Amniotic stem cell (primary cell): ENCODE measurements at places on chromosomes 13 and 19.

DNA sequence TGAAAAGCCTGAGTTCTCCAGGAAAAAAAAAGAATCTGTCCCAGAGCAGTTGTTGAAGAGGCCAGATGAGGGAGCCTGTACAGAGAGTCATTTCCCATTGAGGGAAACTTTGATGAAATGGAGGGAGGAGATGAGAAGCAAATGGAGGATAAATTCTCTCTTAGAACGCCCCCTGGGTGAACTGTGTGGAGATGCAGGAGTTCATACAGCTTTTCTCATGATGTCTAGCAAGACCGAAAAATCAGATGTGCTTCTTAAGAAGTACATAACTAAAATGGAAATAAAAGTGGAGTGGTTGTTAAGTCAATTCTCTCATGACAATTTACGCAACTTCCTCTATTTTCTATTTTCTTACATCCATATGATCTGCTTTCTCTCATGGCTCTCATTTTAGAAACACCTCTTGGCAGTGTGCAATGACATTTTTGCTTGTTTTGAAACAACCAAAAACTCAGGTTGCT is 1263.1 kb downstream of the PCDH9 start:
- no peak for DNase-seq

DNA sequence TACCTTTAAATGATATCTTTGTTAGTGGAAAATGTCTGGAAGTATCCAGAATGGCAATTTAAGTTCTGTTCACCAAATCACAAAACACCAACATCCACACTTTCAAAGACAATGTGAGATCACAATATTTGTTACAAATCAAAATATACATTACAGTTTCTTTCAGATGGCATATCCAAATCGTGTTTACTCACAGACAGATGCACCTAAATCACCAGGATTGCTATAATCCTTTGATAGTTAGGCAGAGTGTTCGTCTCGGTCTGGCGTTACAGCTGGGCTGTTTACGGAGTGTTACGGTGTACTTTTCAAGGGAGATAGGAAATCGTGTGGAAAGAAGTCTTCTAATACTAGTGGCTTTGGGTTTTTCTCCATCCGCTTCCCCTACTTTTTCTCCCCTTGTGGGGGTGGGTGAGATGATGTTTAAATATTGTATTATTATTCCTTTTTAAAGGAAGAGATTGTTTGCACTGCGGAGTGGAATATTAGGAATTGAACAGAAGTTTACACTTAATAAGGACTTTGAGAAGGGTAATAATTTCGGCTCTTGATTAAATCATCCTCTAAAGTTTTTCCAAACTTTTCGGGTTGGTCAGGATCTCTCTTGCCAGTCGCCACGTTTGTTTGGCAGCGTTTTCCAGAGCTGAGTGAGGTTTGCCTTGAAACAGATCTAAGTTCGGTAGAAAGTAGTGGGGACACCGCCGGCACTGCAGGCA is 1.8 kb downstream of the MAB21L1 start:
- DNase-seq, result no peak

- no peak for DNase-seq
These were observed 62.1 kb downstream of the ZNF737 start for GRCh38 chr19:20503476-20503875.

- no peak for DNase-seq
These were observed 206.7 kb downstream of the LACC1 start for GRCh38 chr13:44086389-44086788.

DNA sequence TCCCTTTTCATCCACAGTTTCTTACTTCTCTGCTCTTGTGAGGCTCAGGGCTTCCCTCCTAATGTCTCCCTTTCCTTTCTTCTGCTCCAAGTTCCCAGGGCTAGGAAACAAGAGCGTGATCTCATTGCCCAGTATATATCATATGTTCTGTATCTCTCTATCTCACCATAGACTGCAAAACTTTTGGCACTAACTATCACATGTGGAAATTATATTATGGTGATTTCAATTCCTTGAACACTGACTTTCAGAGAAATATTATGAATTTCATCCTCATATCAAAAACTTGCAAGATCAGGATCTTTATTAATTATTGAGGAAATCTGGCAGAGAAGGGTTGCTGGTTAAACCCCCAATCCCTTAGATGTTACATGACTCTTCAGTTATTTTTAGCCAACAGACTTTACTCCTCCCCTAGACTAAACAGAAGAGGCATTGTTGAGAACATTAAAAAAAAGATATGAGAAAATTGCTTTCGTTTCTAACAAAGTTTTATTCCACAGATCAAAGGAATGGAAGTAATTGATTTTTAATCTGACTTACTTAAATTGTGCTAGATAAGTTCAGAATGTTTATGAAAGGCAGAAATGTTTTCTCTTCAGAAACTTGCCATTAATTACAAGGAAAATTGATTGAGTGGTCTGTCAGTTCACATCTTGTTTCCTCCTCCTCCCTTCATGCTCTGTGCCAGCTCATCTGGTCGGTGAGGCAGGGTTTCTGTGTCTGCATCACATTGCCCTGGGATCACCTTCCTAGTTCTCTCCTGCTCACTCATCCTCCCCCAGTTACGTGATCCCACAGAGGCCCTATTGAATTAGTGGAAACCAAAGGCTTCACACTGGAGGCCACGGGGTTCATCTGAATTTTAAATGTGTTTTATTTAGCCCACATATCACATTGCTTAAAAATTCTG is 378.5 kb downstream of the LMO7 start:
- DNase-seq, result no peak

DNA sequence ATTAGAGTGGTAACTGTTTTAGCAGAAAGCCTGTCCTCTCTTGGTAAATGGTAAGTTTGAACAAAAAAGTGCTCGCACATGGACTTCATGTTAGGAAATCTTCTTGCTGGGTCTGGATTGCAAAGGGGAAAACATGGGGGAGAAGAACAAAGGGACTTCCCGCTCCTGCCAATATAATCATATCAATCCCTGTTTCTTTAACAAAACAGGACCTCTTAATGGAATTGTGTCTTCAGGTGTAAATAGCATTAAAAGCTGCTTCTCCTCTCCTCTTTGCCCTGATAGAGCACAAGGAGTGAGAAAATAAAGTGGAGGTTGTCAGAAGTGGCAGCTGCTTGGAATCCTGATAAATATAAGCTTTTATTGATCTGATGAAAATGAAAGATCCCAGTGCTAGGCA is 20.4 kb upstream of the ZNF536 start:
- no peak for DNase-seq

DNA sequence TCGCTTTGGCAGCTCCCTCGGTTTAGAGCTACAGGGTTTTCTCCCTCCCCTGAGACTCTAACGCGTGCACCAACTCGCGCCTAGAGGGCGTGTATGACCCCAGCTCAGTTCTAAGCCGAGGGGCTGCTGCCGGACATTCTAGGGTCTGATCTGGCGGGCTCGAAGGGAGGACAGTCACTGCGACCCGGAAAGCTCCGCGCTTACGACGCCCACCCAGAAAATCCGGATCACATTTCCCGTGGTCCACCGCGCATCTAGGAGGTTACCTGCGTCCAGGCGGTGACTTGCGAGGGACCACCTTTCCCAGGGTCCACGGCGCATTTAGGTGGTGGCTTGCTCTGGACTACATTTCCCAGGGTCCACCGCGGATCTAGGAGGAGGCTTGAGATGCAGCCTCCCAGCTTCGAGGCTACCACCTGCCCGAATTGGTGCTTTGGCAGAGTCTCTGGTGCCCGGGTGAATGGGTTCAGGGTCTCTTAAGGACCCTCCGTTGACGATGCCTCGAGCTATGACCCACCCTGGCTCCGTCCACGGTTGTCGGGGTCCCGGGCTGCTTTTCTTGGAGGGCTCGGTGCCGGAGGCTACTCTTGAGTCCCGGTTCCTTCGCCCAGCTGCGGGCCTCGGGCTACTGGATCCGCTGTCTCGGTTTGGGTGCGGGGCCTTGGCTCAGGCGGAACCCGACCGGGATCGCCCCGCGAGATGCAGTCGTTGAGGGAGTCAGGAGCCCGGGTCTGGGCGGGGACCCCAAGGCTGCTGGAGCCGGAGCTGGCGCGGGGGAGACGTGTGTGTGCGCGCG is 30.5 kb downstream of the ZNF146 start:
- DNase-seq, result no peak

- DNase-seq, result no peak
These were observed 595 bp downstream of the ZNF440 start for GRCh38 chr19:11814700-11815035.

DNA sequence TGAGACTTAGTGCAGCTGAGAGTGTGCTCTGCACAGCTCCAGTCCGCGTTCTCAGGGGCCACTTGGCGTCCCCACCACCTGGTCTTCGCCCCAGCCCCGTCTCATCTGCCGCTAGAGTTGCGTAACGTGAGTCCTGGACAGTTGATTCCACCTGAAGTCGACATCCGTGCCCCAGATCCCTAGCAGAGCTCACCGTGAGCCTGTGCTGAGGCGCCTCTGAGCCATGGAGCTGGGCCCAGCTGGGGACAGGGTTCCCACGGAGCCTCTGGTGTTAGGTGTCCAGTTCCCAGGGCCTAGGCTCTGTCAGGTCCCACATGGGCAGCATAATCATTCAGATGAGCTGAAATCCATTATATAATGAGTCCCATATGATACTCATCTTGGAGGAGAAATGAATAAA is 147.1 kb upstream of the SOX1 start:
- no peak for DNase-seq

- peak; percentile 48 for DNase-seq
These were observed 41.9 kb downstream of the NFIX start for GRCh38 chr19:13037161-13037560.

DNA sequence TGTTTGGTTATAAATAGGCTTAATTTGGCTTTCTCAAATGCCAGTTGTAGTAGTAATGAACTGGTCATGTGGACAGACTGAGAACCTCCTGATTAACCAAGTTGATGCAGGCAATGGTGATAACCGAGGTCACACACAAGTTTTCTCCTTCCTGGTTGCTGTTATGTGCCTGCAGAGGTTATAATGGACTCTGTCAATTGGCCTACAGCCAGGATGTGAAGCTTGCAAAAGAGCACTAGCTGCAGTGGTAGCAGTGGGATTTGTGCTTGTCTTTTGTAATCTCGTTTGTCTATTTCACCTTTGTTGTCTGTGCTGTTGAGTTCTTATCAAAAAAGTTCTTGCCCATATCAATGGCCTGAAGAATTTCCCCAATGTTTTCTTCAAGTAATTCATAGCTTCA is 20.6 kb downstream of the OR10H3 start:
- no peak for DNase-seq

GRCh38 chr19:12757544-12758274 is 6.1 kb downstream of the BEST2 start:
- DNase-seq, result no peak

DNA sequence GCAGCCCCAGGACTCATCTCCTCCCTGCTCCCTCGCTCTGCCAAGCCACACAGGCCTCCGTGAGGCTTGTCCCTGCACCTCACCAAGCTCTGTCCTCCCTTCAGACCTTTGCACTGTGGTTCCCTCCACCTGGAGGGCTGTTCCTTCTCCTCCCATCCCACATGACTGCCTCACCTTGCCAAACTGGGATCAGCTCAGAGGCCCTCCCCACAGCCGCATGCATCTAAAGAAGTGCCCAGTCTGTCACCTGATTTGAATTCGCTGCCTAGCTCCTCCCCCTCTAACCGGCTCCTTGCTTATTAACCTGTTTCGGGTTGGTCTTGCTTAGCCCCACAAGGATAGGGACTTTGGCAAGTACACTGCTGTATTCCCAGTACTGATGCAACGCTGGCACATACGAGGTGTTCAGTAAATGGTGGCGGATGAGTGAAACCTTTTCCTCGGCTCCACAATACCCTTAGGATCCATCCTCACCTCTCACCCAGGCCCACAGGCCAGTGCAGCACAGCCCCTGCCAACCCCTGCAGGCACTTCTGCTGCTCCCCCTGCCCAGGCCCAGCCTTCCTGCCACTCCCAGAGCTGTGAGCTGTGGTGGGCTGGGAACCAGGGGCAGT is 4.4 kb downstream of the AKT2 start:
- DNase-seq, result no peak

DNA sequence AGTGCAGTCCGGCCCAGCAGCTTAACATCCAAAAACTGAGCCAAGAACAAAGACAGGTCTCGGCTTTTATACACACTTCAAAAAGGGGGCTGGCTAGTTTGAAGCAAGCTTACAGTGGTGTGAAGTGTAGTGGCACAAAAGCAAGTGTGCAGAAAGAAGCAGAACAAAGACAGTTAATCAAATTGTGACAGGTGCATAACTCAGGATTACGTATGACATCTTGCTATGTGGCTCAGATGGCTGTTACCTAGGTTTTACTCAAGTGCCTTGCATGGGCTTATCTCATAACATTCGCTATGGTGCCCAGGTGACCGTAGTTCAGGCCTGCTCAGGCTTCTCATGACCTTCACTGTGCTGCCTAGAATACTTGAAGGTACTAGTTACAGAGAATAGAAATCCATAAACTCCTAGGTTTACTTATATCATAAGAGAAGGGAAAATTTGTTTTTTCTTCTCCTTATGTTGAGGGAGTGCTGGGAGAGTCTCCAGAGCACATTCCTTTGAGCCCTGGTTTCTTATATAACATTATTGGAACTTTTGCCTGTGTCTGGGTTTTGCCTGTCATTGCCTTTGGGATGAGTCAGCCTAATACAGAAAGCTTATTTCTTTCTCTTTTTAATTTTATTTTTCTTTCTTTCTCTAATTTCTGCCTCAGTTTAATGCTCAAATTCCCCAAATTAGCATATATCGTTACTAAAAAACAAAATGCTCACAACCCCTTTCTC is 1629.1 kb upstream of the PCDH20 start:
- DNase-seq, result no peak

DNA sequence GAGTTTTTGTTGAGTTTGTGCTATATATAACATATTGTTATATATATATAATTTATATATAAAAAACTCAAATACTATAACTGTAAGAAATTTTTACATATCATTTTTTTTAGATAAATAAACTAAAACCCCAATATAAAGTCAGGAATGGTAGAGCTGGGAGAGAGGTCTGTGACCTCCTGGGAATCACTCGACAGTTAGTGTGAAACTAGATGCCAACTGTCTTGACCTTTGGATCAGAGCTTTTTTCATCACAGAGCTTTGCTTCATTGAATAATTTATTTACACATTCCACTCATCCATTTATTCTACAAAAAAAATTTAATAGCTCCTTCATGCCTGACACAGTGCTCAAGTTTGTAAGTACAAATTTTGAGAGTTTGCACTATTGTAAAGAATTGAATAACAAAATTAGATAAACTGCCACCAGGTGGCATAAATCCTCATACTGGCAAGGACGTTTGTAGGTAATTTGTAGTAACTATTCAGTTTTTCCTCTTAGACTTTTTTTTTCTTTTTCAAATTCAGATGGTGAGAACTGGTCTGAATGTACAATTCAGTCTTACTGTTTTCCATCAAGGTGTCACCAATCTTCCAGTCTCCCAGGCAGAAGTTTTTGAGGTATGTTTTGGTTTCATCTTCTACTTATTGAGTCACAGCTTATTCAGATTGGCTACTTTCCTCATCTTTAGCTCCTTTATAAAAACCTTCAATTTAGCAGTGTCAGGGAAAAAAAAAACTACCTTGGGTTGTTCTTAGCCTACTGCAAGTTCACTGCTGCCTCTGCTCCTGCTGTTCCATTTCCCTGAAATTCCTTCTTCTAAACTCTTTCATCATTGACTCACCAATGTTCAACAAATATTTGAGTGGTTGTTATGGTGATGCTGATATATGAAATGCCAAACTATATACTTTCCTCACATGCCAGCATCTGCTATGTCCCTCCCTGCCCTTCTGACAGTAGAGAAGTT is 28.7 kb downstream of the LACC1 start:
- peak; percentile 36 for DNase-seq

- DNase-seq, result no peak
These were observed 117.9 kb downstream of the STOML3 start for GRCh38 chr13:38872693-38873092.
